ENCODE measurements at places on chromosomes 11 and 22.
A peak's percentile ranks its signal among the peaks of the same experiment; 100 is the strongest.

GRCh38 chr11:47983464-47984397, 3.4 kb downstream of the PTPRJ start:
- peak; percentile 34 for DNase-seq

GRCh38 chr11:67374571-67375281, 1.3 kb upstream of the CLCF1 start:
- peak; percentile 44 for DNase-seq

DNA sequence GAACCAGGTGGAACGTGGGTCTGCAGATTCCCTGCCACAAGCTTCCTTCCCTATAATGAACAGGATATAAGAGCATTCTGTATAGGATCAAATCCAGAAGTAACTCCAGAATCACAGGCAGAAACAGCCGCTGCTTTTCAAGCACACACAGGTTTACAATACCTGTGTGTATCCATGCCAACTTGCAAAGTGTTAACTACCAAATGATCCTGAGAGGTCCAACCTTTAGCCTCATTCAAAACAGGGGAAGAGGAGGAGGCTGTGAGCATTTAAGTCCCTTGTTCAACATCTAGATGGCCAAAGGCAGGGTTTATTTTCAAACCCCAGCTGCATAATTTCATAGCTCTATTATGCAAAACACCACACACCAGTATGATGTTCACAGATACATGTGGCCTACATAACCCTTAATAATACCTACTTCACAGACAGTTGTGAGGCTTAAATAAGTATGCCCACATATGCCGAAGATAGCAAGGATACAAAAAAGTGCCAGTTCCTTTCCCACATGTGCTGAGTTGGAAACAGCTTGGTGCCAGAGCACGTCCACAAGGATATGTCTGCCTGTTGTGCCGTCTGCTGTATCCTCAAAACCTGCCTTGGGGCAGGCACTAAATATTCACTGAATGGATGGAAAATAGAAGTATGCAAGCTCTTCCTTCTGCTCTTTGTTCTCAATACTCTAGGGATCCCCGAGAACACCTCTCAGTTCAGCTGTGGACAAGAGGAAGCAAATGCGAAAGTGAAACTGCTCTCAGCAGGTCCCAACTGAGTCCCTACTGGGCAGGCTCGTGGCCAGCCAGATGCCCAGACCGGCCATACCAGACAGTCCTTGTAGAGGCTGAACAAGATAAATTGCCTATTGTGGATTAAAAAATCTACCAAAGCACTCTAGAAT, 66.8 kb downstream of the LARGE1 start:
- DNase-seq, result peak; percentile 73

GRCh38 chr11:124760806-124761205, 1.3 kb downstream of the ESAM start:
- no peak for DNase-seq

DNA sequence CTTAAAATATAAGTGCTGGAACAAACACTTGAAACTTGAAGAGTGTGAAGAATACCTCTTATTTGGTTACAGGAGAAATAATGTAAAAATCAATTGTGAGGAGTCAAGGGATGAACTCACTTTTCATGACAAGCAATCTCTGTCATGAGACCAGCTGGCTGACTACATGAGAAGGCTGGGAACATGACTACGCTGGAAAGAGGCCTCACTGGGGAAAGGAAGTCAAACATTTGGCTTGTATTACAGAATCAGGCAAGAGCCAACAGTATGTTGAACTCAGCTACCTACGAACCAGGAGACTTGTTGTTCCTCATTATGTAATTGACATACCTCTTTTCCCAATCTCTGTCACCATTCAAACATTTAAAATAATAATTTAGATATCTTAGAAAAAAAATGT, 14.4 kb downstream of the DCDC1 start:
- no peak for DNase-seq

DNA sequence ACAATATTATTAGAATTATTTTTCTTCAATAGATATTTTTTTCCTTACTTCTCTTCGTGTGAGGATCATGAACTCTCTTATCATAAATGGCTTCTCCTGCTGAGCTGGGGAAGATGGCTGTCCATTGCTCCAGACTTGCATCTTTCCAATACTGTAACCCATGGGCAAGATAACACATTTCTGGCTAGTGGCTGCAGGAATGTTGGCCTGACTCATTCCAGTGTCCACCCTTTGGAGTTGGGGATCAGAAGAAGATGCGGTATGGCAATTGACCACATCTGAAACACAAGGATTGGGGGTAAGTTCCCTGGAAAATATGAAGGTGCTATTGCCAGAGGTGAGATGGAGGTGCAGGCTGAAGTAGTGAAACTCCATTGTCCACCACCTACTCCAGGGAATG, 92.8 kb downstream of the FAR1 start:
- DNase-seq, result peak; percentile 70

- DNase-seq, result no peak
These were observed 110.5 kb upstream of the THY1 start for GRCh38 chr11:119533462-119533861.
